Hepatocyte (in vitro differentiated cells): ENCODE measurements at places on chromosomes 4 and X. TPM values are rescaled to one million over a fixed set of nuclear protein-coding genes. Genes with fewer than 3 reads are reported as not detected.

DNA sequence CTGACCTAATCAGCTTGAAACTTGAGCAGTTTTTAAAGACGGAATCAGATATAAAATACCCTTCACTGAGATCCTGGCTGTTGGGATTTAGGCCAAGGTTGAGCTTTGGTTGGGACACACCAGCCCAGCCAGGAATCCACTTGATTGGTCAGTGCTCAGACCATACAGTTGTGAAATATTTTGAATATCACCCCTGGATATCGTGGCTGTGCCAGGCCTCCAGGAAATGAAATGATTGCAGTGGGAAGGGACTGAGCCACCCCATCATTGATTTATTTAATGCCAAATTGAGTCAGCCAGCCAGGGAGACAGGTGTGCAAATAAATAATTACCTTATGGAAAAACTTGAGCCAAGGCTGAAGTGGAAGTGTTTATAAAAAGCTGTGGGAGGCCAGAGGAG, 128.4 kb upstream of the SCML1 start:
- H3K4me3 ChIP-seq, result no peak overlapping the region
- no peak for DNase-seq
- H3K27me3 ChIP-seq, result no peaks in the 10 kb centered on the region

DNA sequence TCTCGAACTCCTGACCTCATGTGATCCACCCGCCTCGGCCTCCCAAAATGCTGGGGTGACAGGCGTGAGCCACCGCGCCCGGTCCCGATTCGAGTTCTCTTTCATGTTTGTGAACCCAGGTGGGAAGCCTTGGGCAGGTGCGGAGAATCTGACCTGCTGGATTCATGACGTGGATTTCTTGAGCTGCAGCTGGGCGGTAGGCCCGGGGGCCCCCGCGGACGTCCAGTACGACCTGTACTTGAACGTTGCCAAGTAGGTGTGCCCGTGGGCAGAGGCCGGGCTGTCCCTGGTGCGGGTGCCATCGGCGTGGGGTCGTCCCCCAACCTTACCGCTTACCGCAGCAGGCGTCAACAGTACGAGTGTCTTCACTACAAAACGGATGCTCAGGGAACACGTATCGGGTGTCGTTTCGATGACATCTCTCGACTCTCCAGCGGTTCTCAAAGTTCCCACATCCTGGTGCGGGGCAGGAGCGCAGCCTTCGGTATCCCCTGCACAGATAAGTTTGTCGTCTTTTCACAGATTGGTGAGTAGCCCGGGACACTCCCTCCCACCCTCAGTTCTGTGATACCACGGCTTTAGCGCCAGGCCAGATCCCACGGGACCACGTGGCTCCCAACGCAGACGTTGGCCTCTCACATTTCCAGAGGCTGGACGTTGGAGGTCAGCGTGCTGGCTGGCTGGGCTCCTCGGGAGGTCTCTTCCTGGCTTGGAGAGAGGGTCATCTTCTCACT, 15.6 kb downstream of the IL3RA start:
- H3K27me3 ChIP-seq, result no peaks in the 10 kb centered on the region
- no peak overlapping the region for H3K4me3 ChIP-seq
- no peaks in the 10 kb centered on the region for H3K36me3 ChIP-seq
- DNase-seq, result no peak

DNA sequence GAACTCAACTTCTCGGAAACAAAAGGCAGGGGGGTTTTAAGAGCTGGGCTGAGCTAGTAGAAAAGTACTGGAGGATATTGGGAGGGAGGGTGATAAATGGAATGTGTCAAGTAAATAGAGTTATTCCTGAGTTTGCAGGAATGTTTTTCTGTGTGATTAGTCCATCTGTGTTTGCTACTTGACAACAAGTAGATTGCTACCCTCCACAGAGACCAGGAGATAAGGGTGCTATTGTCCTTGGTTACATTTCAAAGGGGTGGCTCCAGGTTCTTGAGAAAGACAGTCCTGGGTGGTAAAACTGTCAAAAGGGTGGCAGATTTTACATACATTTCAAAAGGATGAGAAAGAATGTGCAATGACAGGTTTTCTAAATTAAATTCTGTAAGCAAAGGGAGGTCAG, 181.2 kb upstream of the PPP3CA start:
- no peak overlapping the region for H3K4me3 ChIP-seq
- no peaks in the 10 kb centered on the region for H3K36me3 ChIP-seq
- H3K27me3 ChIP-seq, result no peaks in the 10 kb centered on the region
- H3K4me1 ChIP-seq, result no peaks in the 10 kb centered on the region
- DNase-seq, result peak; percentile 9
- no peak overlapping the region for H3K27ac ChIP-seq

- peak; percentile 62 for DNase-seq
- no peak overlapping the region for H3K4me3 ChIP-seq
- H3K27me3 ChIP-seq, result no peaks in the 10 kb centered on the region
- no peaks in the 10 kb centered on the region for H3K36me3 ChIP-seq
- no peak overlapping the region for H3K27ac ChIP-seq
These were observed 9.7 kb upstream of the GEMIN8 start for GRCh38 chrX:14039344-14039743.

DNA sequence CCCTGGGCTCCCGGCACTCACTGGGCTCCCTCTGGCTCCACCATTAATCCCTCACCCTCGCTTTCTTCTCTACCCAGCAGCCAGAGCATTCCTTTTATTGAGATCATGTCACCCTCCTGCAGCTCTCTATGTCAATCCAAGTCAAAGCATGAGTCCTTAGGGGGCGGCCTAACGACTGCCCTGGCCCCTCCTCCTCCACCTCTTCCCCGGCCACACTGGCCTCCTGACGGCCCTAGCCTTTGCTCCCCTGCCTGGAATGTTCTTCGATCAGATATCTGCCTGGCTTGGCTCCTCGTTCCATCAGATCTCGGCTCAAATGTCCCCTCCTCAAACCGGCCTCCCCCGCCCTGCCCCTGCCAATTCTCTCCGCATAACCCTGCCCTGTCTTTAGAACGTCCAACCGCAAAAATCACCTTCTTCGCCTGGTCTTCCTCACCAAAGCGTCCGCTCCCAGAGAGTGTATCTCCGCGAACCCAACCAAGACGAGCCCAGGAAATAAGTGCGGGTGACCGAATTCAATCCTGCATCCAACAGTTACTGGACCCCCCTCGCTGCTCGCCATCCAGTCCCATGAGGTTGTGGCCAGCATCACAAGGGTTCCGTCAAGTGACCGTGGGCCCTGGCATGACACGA, 722 bp upstream of the PNCK start:
- no peaks in the 10 kb centered on the region for H3K4me1 ChIP-seq
- H3K27me3 ChIP-seq, result peaks cover 4% of the 10 kb centered on the region
- no peak overlapping the region for H3K4me3 ChIP-seq
- H3K36me3 ChIP-seq, result no peaks in the 10 kb centered on the region
- H3K27ac ChIP-seq, result no peak overlapping the region

Gene LUZP4
- total RNA-seq, result not detected in 2 replicates

GRCh38 chr4:39044956-39045826, 13.0 kb upstream of the TMEM156 start:
- H3K27me3 ChIP-seq, result no peaks in the 10 kb centered on the region
- no peak for DNase-seq
- peak overlapping the region; percentile 87 for H3K4me3 ChIP-seq
- peak overlapping the region; percentile 96 for H3K27ac ChIP-seq

DNA sequence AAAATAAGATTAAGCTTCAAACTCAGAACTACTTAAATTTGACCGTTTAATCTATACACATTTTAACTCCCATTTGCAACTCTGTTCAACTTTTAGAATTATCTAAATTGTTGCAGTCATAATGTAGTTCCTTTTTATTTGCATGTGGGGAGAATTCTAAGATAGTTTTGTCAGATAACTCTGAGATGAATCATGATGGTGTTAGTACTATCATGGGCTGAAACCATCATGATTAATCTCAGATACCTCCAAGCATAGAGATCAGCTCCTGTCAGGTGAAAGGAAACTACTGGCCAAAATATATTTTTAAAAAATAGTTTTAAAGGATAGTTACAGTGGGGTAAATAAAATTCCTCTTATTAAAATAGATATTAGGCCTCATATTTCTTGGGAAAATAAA, 39.0 kb downstream of the FBXO8 start:
- no peak for DNase-seq
- H3K4me3 ChIP-seq, result no peak overlapping the region
- H3K27me3 ChIP-seq, result no peaks in the 10 kb centered on the region
